NCI-H524 treated with DMSO at 0.1 percent for 48 hours (cell line): ENCODE measurements at places on chromosomes 5 and 9.

GRCh38 chr5:159341906-159342310 is 11.6 kb upstream of the IL12B start:
- no peak for DNase-seq

GRCh38 chr5:132098151-132098594 is 24.6 kb downstream of the CSF2 start:
- no peak for DNase-seq

DNA sequence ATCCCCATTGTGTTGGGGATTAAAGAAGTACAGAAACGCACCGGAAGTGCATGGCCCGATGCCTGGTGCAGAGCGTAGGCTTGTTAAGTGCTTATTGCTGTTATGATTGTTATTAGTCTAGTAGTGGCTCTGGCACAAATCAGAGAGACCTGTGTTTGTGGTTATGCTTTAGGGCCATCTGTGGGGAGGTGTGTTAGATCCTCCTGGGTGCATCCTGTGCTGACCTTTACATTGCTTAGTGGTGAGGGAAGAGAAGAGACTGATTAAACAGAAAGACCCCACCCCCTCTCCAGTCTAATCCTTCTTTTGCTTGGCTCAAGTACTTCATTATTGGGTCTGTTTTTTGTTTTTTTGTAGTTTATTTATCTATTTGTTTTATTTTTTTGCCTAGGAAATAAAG is 112.7 kb upstream of the SPRY4 start:
- no peak for DNase-seq

DNA sequence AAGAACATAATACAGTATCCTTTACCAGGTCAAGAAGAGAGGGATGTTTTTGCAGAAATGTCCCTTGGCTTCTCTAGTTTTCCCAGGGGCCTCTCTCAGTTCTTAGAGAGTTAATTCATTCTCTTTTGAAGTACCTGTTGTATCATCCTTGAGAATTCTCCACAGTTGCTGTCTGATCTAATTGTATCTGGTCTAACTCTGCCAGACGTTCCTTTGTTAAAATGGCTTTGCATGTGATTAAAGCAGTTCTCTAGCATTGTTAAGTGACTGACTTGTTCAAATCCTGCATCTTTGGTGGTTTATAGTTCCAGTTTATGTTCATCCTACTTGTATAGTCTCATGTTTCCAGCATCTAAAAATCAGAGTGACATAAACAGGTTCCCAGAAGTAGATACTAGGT is 65.0 kb downstream of the KIAA1958 start:
- DNase-seq = peak; percentile 54

DNA sequence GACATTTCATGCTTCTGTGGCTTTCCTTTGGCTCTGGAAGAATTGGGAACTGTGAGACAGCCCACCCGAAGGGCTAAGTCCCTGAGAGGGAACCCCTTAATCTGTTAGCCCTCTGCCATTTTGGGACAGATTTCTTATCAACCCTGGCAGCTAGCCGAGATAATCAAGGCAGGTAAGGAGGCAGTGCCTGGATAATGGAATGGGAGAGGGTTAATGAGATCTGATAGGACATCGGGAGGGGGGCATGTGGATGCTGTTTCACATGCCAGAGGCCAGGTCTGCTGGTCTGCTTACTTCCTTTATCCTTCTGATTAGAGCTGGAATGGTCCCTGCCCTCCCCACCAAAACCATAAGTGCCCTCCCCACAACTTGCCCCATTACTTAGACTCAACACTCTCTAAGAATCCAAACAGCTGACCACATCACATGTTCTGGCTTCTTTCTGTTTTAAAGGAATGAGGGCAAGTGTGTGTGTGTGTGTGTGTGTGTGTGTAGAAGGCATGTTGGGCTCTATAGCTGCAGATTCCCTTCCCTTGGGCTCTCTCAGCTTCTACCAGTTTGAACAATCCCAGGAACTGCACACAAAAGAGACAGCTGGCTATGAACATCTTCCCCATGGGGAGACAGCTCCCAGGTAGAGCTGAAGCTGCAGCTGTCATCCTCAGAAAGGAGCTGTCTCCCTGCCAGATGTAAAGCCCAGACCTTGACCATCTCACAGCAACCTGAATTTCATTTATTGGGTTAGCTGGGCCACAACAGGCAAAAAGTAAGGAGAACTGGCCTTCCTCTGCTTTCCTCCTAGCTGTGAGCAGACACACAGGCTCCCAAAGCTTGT is 221.3 kb downstream of the PIK3R1 start:
- DNase-seq = no peak

DNA sequence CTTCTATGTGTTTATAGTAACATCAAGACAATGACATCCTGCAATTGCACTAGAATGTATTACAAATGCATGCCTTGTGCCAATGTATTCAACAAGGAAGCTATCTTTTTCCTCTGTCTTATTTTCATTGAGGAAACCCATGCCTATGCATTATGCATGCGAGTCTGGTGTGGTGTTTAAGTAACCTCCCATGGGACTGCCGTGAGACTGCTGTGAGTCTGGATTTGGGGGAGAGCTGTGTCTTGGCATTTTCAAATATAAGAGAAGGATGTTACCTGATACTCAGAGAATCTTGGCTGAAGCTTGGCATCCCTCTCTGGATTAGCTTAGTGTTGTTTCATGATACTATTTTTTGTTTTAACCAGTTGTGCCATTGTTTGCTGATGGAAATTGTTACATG is 98.3 kb downstream of the F2RL2 start:
- DNase-seq = peak; percentile 76

- no peak for DNase-seq
Measured at GRCh38 chr9:117092582-117092981, 322.3 kb downstream of the ASTN2 start.

DNA sequence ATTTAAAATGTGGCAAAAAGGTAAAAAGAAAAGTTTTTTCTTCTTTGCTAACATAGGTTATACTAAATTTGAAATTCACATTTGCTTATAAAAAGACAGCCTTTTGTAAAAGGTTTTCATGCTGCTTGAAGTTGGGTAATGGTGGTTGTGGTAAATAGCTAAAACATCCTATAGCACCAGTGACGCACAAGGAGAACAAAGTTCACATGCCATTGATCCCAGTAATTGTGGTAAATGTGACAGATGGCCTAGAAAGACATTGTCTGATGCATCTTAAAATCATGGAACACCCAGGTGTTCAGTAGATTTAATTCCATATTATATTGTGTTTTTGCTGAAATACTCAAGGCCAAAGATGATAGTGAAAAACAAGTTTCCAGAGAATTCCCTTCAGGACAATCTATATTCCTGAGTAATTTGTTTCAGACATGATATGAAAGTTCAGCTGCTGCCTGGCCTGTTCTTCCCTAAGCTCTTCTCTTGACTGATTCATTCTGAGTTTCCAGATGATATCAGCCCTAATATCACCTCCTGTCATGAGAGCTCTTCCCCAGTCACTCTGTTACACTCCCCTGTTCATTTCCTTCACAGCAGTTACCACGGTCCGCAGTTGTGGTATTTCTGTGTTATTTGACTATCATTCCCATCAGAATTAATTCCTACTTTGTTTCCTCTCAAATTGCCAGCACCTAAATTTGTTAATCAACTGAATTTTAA is 4.6 kb upstream of the FBXL17 start:
- no peak for DNase-seq

DNA sequence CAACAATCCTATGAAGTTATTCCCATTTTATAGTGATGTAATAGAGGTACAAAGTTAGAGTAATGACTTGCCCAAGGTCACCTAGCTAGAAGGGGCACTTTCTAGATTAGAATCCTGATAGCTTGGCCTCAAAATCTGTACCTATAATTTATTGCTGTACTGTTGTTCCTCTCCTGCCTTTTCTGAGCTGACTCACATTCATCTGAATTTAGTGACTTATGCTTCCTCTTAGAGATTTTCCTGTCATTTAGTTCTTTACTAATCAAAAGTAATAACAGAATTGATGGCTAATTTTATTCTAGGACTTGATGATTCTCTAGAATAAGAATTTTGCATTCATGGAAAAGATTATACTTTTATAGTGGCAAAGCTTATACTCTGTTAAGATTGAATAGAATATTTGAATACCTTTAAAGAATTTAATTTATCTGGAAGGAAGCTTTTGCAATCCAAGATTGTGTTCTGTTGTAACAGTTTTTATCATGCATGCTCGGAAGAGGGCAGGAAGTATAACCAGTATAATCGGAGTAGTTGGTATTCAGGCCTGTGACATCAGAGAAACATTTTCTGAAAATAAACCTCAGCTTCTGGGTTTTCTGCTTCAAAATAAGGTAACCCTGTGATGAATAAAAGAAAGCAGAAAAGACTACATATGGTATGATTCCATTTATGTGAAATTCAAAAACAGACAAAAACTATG is 21.3 kb downstream of the CYSTM1 start:
- no peak for DNase-seq

DNA sequence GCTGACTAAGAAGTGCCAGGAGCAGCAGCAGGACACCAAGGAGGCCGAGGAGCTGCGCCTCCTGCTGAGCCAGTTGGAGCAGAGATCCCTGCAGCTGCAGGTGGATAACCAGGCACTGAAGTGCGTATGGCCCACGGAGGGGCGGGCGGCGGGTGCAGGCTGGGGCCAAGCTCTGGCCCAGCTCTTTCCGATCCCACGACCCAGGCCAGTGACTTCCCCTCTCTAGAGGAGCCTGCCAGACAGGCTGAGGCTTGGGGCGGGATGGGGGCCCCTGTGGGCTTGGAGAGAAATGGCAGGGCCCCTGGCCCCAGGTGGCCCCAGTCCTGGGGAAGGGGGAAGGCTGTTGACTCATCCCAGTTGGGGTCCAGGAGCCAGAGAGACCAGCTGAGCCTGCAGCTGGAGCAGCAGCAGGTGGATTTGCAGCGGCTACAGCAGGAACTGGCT is 3.6 kb downstream of the PTRH1 start:
- DNase-seq = no peak

- DNase-seq = no peak
Measured at GRCh38 chr9:101592788-101593187, 2.0 kb downstream of the PPP3R2 start.

DNA sequence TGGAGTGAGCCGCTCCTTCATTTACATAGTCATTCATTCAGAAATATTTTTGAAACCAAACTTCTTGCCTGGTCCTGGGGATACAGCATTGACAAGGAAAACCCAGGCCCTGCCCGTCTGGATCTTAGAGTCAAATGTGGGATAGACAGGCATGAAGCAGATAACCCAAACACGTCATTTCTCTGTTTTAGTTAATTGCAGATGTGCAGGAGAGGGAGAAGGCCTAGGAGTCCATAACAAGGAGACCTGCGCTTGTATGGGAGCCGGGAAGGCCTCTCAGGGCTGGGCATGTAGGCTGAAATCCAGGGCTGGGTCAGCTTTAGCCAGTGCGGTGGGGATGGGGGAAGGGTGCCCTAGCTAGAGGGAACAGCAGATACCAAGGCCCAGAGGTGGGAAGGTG is 43.3 kb downstream of the PRRX2 start:
- no peak for DNase-seq

DNA sequence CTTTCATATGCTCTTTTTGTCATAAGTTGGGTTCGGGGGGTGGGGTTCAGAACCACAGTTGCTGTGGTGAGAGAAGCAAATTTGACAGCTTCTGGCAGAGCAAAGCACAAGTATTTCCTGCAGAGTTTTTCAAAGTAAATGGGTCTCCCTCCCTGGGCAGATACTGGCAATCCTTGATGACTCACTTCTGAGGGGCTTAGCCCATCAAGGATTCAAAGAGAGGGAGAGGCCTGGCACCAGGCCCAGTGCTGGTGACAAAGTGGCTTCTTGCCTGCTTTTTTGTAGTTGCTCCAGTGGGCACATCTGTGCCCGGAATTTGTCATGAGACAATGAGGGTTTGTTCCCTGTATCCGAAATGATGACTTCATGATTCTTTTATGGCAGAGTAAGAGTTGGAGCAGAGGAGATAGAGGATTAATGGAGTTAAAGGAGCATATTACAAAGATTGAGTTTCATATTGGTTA is 46.6 kb upstream of the TNC start:
- peak; percentile 93 for DNase-seq

GRCh38 chr5:1879292-1880263 is 3.1 kb downstream of the IRX4 start:
- no peak for DNase-seq

- DNase-seq = no peak
Measured at GRCh38 chr5:93076566-93076965, 504.5 kb downstream of the NR2F1-AS1 start.

GRCh38 chr5:5350101-5350500 is 72.4 kb upstream of the ICE1 start:
- no peak for DNase-seq

- no peak for DNase-seq
Measured at GRCh38 chr5:138440159-138441073, 1.6 kb downstream of the REEP2 start.

DNA sequence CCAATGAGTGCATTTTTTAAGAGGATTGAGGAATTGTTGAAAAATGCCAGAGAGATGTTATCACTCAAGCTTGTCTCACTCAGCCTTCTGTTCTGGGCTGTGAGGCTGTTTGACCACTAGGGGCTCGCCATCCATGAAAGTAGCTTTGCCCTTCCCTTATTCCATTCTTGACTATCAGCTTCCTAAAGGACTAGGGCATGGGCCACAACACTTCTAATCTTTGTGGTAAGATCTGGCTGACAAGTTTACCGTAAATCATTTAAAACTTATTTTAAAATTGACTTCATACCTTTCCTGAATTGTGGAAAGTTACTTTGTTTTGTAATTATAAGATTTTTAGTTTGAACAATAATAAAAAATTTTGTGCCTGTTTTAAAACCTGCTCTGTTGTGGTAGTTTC is 49.5 kb downstream of the TJP2 start:
- no peak for DNase-seq

GRCh38 chr9:131237931-131238401 is 38.3 kb downstream of the FAM78A start:
- no peak for DNase-seq

- DNase-seq = no peak
Measured at GRCh38 chr9:37926737-37927118, 22.8 kb upstream of the SLC25A51 start.

DNA sequence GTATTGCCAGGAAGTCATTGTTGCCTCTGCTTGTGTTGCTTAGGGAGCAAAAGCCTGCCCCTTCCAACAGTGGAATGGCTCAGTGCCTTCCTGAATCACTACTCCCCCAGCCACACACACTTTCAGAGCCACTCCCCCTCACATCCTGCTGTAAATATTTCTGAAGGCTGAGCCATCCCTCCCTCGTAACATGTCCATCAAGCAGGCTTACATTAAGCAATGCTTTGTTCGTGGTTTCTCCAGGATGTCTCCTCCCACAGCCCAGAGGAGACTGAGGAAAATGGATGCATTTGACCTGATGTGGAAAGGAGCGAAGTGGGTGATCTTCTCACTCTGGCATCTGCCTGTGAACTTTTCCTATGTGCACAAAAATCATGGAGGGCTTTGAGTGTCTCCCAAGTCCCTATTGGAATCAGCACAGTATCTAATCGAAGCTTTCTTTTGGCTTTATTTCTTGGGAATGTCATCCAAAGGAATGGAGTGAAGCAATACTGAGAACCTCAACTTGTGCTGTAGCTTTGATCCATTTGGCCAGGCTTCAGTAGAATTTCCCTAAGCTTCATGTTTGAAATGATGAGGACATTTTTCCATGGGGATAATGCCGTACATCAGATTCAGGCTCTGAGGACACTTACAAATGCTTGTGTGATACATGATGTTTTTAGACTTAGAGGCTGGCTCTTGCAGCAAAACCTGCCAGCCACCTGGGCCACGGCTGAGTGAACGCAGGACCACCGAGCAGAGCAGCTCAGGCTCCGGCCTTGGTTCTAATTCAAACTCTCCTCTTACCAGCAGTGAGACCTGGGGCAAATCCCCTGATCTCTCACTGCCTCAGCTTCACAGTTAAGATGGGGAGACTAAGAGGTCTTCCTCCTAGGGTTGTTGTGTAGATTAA is 389.1 kb downstream of the ENC1 start:
- no peak for DNase-seq
